ENCODE measurements at places on chromosomes 3 and 15.
A peak's percentile ranks its signal among the peaks of the same experiment; 100 is the strongest.

DNA sequence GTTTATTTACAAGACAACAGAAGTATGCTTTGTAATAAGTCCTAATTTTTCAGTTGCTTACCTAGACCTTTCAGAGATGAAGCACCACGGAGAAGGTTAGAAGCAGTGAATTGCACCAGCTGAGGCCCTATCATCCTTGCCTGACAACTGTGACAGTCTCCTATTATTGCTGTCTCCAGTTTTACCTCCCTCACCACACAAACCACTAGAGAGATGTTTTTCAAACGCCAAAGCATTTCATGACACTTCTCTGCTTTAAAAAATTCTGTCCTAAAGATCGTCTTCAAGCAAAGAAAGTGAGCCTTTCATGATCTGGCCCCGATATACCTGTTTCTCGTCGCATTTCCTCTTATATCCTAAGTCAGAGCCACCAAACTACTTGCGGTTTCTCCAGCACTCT is 72.3 kb upstream of the TSPAN3 start:
- no peak for DNase-seq

- no peak for DNase-seq
Measured at GRCh38 chr3:67077656-67078055, 79.5 kb downstream of the KBTBD8 start.

GRCh38 chr3:168981396-168981795 is 682.1 kb downstream of the MECOM start:
- DNase-seq: no peak

GRCh38 chr3:136979684-136980083 is 21.9 kb downstream of the IL20RB start:
- no peak for DNase-seq

DNA sequence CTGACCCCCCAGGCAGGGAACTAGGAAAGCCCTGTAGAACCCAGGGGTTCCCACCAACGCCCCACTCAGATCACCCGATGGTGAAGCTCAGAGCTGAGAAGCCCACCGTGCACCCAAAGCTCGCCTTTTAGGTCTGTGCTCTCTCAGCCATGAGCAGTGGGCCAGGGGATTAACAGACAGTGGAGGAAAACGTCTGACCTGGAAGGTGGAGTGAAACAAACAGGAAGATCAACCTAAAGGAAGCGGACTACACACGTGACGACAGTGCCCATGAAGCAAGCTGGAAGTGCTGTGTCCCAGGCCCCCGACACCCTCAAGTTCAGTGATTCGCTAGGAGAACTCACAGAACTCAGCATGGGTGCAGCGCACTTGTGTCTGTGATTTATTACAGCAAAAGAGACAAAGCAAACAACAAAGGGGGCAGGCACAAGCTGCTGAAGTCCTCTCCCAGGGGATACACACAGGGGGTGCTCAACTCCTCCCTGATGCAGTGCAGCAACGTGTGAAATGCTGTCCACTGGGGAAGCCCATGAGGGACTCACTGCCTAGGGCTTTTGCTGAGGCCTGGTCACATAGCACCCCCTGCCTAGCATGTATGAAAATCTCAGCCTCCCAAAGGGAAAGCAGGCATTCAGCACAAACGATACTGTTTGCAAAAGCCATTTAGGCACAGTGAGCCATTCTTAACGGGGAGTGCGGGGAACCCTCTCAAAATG is 43.5 kb downstream of the CFAP92 start:
- DNase-seq: no peak

DNA sequence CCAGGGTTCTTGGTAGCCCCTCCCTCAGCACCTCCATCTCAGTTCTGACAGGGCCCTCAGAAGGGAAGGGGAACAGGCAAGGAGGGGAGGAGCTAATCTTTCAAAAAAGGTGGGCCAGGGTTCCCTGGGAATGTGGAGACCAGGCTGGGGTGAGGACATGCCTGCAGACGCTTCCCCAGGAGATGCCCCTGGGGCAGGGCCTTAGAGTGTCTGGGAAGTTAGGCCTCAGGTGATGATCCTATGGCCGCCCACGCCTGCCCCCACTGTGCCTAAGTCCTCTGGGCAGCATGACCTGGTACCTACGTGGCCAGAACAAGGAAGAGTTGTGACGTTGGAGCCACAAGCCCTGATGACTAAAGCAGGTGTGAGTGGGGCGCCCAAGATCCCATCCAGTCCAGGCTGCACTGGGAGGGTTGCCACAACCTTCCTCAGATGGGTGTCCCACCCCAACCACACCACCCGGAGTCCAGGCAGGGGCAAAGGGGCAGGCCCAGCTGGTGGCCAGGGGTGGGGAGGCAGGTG is 3.9 kb upstream of the SEMA3B start:
- no peak for DNase-seq

- no peak for DNase-seq
Measured at GRCh38 chr15:42313463-42313862, 40.2 kb upstream of the TMEM87A start.

DNA sequence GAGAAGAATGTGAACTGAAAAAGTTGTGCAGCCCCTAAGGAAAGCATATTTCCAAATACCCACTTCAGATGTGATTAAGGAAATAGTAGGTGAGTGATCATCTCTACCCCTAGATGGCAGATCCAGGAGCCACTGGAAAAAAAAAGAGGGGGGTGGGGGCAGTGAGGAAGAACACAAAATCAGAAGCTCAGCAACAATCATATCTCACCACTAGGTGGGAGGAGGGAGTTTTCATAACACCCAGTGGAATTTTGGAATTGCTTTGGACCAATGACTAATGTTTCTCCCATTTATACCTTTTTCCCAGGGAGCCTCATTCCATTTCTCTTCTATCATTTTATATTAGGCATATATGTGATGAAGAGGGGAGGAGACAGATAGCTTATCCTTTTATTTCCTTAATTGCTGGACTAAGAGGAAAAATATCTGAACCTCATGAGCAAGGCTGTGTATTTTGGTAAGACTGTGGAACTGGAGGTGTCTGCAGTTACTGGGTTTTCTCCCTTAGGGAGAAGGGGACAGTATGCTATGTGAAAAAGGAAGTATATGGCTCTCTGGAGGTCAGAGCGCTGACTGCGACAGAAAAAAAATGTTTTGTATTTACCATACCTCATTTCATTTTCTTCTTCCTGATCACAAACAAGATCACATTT is 363.4 kb downstream of the GAP43 start:
- DNase-seq: no peak

- DNase-seq: no peak
Measured at GRCh38 chr3:17369973-17370372, 372.5 kb downstream of the TBC1D5 start.

DNA sequence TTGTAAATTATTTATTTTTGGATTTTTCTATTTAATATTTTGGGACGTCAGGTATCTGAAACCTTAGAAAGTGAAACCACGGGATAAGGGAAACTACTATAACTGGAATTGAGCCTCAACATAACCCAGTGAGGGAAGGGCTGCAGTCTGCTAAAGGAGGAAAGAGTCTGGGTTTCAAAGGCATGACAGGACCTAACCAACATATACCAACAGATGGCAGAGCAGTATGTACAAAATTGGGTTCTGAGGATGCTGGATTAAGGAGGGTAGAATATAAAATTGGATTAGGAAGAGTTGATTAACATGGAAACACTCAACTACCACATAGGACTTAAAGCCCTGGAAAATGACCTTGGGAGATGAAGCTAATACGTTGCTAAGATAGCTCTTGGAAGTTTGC is 603.5 kb downstream of the MECOM start:
- DNase-seq: no peak

DNA sequence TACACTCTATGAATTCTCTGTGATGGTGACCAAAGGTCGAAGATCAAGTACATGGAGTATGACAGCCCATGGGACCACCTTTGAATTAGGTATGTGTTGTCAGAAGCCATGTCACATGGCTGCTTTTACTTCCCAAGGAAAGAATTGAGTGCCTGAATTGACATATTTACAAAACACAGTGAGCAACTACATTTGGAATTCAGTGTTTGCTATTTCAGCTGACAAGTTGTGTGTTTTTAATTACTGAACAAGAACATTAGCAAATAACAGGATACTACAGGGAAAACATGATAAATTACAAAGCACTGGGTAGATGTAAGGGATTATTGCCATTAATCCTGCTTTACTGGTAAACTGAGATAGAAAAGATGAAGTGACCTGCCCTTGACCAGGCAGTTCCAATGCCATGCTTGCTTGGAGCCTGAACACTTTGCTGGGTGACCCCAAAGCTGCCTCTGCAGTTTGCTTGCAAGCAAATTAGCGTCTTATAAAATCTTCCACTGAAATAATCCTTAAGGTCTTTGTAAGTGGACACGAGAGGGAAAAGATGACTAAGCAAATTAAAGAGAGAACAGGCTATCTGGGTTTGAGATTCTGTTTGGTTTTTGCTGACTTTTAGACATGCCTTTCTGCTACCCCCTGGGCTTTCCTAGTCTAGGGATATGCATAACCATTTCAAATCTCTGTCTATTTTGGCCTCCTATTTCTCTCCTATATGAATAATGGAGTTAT is 98.2 kb downstream of the HCN4 start:
- DNase-seq: no peak

DNA sequence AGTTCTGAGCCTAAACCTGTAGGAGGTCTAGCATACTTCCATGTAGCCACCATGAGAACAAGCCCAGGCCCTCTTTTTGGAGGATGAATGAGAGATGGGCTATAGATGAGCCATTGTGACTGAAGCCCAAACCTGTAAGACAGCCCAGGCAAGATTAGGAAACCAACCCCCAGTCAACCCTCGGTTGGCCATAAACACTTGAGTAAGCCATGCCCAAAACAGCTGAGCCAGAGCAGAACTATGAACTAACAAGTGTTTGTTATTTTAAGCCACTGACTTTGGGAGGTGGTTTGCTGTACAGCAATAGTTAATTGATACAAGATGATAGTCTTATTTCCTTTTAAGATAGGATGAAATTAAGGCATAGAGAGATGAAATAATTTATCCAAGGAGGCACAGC is 12.4 kb upstream of the CPNE4 start:
- DNase-seq: no peak

GRCh38 chr3:36446276-36446675 is 66.0 kb downstream of the STAC start:
- no peak for DNase-seq

DNA sequence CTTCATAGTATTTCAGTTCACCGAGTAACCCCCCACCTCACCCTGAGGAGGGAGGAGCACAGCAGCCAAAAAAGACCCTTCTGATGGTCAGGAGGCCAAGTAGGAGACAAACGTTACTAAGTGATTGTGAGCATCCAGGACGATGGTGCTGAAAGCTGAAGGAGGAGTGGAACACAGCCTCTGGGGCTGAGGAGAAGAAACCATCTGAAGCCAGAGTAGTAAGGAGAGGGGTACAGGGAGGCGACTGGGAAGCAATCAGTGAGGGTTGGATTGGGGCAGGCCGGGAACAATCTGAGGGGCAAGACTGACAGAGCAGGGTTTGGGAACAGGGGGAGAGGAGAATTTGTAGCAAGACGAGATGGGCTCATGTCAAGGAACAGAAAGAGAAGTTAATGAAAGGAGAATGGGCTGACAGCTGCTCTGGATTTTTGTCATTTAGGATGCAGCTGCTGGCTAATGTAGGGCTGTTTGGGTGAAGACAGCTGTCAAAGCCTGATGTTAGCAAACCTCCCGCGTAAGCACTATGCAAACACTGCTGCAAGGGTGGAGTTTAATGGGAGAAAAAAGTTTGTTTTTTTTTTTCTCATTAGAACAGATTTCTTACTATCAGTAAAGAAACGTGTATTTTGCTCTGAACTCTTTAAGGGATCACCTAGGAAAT is 622.2 kb downstream of the EDEM1 start:
- no peak for DNase-seq

DNA sequence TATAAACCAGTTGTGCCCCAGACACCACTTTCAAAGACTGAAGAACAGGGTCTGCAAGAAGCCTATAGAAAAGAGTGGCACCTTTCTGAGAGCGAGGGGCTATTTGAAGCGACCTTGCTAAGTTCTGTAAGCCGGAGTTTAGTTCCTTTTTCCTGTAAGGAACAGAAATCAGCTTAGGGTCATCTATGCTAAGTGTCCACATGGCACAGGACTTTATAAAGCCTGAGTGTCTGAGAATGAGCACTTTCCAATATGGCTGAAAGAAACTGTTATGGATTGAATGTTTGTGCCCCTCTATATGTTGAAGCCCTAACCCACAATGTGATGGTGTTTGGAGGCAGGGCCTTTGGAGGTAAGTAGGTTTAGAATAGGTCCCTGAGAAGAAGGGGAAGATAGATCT is 4.0 kb upstream of the A4GNT start:
- DNase-seq: no peak

- DNase-seq: no peak
Measured at GRCh38 chr15:79442911-79443310, 10.8 kb downstream of the MINAR1 start.

DNA sequence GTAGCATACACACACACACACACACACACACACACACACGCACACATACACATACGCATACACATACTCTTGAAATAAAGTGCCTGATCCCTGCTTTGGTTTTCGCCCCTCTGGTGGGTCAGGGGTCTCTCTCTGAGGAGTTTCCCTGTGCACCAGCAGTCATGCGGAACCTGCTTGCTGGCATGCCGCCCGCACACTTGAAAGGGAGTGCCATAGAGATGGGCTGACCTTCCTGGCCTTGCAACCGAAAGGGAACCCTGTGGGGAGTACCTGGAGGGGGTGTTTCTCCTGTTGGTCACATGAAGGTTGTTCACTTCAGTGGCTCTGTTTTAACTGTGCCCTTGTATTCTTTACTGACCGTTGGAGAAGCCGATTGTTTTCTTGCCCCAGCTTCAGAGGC is 752.3 kb downstream of the NR2F2 start:
- no peak for DNase-seq

GRCh38 chr15:67063689-67064606 is 1.5 kb upstream of the SMAD3 start:
- DNase-seq: no peak

- DNase-seq: no peak
Measured at GRCh38 chr3:172030181-172030580, 9.2 kb upstream of the FNDC3B start.

- peak; percentile 29 for DNase-seq
Measured at GRCh38 chr15:84736375-84736774, 12.0 kb upstream of the ZNF592 start.

DNA sequence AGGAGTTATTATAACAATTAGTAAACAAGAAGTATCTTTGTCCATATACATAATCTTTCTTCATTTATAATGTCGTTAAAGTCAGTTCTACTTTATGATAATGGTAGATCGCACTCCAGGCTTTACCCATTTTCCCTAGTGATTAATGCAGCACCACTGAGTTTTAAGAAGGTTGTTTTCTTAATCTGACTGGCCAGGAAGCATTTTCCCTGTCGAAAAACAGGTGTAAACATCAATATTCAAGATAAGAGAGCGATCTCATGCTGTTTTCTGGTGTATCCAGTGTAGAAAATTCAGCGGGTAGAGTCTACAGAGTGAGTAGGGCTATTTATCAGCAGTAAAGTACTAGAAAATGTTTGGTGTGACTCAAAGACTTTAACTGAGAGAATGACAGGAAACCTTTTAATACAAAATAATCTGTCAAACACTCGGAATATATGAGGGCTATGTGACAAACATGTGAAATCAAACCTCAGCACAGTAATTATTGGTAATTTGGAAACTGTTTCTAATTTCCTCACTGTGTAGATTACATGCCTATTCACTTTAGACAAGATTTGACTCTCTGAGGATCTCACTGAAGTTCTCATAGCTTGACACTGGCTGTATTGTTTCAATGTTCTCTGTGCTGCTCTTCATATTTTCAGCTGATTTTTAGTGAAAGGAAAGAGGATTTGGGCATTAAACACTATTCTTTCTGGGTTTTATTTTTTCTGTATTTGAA is 1013.2 kb downstream of the VGLL3 start:
- no peak for DNase-seq

GRCh38 chr3:77931255-77932009 is 891.5 kb downstream of the ROBO2 start:
- no peak for DNase-seq

Measured in stimulated activated CD4-positive, alpha-beta T cell treated with anti-CD3 and anti-CD28 coated beads, TNF-alpha, amount 100 ng/mL, for 4 hours (primary cell).